ENCODE measurements at places on chromosomes 4 and X.

GRCh38 chr4:25172961-25173915 is 13.0 kb upstream of the SEPSECS start:
- peak; percentile 98 for DNase-seq

DNA sequence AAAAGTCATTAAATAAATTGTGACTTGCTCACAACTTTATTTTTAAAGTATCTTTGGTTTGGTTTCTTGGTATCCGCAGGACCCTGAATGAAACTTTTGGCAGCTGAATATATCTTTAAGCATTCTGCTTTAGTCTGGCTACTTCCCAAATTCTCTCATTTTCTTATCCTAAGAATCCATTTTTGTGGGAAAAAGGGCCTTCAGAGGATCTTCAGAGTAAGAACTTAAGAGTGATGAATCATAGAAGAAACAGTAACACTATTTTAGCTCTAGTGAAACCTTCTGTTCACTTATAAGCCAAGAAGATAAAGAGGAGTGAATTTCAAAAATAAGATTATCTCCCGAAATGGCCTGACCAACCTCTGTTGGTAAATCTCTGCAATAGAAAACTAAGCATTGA is 540.6 kb upstream of the MAGEB18 start:
- DNase-seq = no peak

DNA sequence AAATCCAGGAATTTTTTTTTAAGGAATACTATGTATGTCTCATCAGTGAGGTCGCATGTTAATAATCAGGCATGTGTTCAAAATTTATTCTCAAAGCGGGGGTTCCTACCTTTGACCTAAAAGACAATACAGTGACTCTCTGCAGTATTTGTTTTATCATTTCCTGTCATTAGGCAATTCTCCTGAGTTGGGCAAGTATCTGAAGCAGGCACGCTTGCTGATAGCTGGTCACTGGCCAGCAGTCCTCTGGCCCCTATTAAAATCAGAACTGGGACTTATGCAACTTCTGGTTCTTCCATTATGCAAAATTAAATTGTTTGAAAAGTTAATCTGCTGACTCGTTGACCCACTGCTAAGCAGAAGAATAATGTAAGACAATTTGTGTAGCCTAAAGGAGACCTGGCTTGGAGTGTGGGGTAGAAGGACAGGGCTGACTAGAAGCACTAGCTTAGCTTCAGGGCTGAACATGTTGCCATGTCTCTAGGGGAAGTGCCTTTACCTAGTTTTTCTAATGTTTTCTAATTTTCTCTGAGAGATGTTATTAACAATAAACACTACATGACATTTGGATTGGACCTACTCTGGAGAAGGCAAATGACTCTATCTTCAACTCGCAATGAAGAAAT is 36.0 kb upstream of the GABRA2 start:
- DNase-seq = no peak

DNA sequence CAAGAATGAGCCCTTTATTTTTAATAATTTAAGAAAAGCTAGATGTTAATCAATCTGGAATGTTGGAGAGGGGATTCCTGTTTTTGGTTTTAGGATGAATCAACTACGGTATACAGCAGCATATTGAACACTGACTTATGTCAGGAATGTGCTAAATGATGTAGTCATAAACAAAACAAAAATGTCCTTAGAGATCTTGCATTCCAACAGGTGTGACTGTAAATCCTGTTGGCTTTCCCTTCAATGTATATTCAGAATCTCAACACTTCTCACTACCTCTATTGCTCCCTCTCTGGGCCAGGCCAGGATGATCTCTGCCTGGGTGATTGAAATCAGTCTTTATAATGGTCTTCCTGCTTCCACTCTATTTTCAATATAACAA is 37.8 kb upstream of the BDH2 start:
- DNase-seq = peak; percentile 50

GRCh38 chrX:132365490-132365889 is 123.3 kb downstream of the MBNL3 start:
- no peak for DNase-seq

DNA sequence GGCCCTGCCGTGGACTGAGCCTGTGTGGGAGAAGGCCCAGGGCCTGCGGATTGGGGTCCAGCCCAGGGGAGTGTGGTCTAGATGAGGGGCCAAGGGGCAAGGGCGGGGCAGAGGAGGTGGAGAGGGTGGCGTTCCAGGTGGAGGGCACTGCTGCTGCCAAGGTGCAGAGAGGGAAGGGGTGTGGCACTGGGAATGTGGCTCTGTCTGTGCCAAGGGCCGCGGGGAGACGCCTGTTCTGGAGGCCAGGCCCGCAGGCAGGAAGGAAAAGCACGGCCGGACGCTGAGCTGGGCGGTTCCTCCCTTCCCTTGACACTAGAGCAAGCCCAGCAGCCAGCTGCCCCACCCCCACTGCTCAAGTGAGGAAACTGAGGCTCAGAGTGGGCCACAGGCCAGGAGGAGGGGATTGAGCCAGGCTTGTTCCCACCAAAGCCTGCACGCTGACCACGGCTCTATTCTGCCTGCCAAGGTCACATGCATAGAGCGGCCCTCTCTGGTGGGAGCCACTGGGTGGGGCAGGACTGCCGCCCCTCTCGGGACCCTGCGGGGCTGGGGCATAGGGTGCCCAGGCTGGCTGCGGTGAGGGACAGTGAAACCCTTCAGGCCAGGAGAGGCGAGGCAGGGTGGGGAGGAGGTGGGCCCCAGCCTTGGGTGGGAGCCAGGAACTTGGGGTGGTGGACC is 13.0 kb downstream of the SH3BP2 start:
- DNase-seq = no peak

GRCh38 chrX:150482537-150483206 is 85.7 kb upstream of the MTM1 start:
- DNase-seq = peak; percentile 53

DNA sequence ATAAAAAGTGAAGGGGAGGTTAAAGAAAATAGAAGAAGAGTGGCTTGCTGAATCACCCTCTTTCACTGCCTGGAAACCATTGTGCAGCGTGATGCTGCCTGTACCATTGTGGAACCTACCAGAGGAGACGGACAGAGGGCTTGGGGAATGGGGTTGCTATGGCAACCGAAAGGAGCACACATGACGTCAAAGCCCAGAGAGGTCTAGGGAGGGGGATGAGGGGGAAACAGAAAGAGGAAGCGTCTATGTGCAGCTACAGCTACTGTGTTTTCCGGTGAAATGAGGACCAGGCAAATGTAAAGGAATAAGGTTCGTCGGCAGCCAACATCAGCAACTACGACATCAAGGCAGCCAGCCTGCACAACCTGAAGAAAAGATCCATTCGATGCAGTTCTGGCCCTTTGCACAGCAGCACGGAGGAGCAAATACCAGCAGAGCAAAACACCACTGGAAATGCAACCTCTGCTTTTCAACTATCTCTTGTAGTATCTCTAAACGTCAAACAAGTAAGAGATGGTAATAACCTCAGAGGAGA is at the start of gene MAPK10:
TSS of gene MAPK10 (minus strand) at position 110 of the 535 bp plus-strand sequence.
- DNase-seq = peak; percentile 80

- no peak for DNase-seq
Observed at GRCh38 chr4:113603911-113604310, 157.6 kb downstream of the CAMK2D start.
